ENCODE measurements at places on chromosomes 2 and 18.

DNA sequence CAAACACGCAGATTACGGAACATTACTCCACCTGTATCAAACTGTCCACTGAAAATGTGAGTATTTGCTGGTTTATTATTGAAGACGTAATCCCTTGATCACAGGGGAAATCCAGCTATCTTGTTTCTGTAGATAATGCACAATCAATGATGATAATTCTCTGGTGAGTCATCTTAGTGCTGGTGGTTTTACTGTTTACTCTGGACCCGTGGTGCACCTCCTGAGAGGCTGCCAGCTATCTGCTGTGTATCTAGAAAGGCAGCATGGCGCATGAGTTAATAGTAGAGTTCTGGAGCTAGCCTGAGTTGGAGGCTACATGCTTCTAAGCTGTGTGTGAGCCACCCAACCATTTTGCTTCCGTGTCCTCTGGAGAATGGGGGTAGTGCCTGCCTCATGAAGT is 6.5 kb downstream of the NCAPH start:
- no peak for DNase-seq

GRCh38 chr2:127646487-127647241 is 711 bp downstream of the GPR17 start:
- DNase-seq, result no peak

GRCh38 chr2:48753228-48753627 is 2.3 kb downstream of the LHCGR start:
- no peak for DNase-seq

- DNase-seq, result peak; percentile 64
Measured at GRCh38 chr2:183014005-183014404, 24.3 kb downstream of the NCKAP1 start.

GRCh38 chr2:240598311-240598911 is 11.9 kb downstream of the CAPN10 start:
- DNase-seq, result no peak

- no peak for DNase-seq
Measured at GRCh38 chr2:241216211-241216761, 27.8 kb downstream of the ANO7 start.

DNA sequence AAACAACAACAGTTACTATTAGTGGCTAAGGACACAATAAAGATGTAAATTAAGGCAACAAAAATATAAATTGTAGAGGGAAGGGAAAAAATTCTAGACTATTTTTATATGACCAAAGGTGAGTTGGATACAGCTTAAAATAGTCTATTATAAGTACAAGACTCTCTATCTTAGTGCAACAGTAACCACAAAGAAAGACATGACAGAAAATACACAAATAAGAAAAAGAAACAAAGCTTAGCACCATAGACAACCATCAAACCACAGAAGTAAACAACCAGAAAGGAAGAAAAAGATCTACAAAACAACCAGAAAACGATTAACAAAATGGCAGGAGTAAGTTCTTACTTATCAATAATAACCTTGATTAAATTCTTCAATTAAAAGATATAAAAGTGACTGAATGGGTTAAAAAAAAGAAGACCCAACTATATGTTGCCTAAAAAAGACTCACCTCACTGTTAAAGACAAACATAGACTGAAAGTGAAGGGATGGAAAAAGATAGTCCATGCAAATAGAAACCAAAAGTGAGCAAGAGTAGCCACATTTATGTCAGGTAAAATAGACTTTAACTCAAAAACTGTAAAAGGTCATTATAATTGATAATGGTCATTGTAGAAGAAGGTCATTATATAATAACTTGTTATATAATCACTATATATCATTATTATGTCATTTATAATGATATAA is 62.5 kb downstream of the USP40 start:
- no peak for DNase-seq

- peak; percentile 84 for DNase-seq
Measured at GRCh38 chr2:181106789-181107627, 126.6 kb downstream of the UBE2E3 start.

DNA sequence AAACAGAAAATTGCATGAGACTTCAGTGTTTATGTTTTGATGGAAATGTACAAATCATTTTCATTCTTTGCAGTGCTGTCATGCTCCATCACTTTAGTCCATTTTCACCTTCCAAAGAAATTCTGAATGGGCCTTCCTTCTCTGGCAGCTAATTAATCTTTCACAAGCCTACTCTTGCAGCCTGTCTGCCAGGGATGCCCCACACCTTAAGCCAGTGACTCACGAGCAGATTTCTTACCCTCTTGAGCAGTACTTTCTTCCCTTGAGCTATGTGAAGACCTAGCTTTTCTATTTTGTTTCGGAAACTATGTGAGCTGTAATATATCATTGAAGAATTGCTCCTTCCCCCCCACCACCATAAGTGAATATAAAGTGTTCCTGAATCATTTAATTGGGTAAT is 404.3 kb upstream of the VWC2L start:
- no peak for DNase-seq

- DNase-seq, result peak; percentile 38
Measured at GRCh38 chr2:186533717-186534116, 47.7 kb downstream of the ZC3H15 start.

- DNase-seq, result no peak
Measured at GRCh38 chr2:68436270-68436669, 30.8 kb downstream of the FBXO48 start.

DNA sequence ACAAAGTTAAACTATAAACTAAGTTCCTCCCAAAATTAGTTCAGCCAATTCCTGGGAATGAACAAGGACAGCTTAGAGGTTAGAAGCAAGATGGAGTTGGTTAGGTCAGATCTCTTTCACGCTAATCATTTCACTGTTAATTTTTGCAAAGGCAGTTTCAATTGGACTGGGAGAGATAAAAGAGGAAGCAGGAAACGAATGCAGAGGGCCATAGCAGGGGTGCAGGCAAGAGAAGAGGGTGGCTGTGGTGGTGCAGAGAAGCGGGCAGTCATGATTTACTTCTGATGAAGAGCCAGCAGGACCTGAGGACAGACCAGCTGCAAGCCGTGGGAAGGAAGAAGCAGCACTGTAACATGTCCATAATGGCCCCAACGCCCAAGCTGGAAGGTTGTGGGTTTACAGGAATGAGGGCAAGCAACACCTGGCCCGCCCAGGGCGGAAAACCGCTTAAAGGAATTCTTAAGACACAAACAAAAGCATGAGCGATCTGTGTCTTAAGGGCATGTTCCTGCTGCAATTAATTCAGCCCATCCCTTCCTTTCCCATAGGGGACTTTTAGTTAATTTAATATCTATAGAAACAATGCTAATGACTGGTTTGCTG is 4.1 kb upstream of the RMP24 start:
- no peak for DNase-seq

- no peak for DNase-seq
Measured at GRCh38 chr2:38739524-38739923, 11.6 kb downstream of the SRSF7 start.

DNA sequence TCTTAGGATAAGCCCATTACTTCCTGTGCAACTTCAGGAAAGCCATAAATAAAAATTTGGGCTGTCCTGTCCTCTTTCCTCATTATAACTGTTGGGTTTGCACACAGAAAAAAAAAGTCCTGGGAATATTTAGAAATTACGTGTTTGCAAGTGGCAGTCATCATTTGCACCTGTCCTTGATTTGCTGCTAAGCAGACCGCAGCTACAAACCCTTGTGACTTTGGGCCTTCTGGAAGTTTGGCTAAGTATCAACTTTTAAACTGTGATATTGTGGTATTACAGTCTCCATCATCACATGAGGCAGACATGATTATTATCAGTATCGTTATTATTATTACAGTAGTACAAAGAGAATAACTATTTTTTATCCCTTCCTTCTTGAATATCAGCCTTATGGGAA is 260.7 kb upstream of the SESTD1 start:
- no peak for DNase-seq

GRCh38 chr2:197137826-197138477 is 172.6 kb downstream of the ANKRD44 start:
- DNase-seq, result no peak

DNA sequence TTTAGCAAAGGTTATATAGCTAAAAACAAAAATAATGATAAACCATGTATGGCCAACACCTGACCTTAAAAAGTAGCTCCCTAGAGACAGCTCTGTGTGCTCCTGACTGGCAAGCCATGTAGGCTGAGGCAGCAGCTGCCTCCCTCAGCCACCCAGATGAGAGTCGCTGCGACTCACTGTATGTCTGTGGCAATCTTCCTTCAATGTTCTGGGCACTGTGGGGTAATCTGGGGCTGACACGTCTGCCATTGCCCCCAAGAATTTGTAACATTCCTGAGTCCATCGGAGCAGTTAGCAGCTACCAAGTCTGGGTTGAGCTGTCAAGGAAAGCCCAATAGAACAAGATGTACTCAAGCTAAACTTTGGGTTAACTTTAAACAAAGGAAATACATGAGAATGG is 106.4 kb upstream of the DAPL1 start:
- DNase-seq, result no peak

DNA sequence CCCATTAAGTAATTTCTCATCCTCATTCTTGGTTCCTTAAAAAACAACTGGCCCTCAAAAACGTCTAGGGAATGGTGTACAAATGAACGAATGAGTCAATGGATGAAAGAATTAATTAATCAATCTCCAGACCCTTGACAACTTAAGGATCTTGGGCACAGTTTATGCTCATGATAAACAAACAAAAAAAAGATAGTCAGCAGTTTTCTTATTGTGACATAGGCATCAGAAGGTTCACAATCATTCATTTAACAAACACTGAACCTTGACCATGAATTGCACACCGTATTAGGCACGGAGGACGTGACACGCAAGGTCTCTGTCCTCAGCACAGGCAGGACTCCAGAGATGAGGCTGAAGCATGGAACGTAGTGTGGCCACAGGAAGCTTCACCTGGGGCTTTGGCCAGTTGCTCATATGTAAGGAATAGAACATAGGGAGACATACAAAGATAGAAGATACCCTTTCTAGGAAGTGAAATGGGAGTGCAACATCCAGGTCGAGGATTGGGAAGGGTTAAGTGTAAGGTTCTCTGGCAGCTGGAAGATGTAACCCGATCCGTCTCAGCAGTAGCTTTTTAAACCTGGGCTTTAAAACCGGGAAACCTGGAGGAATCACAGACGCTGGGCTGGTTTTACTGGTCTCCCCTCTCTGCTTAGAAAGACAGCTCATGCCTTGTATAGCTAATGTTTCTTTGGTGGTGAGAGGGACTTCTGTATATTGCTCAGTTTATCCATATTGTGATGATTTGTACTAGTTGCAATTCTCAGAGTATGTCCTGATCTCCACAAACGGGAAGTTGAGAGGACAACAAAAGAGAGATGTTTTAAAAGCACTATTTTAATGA is 8.9 kb upstream of the LTBP1 start:
- DNase-seq, result no peak

DNA sequence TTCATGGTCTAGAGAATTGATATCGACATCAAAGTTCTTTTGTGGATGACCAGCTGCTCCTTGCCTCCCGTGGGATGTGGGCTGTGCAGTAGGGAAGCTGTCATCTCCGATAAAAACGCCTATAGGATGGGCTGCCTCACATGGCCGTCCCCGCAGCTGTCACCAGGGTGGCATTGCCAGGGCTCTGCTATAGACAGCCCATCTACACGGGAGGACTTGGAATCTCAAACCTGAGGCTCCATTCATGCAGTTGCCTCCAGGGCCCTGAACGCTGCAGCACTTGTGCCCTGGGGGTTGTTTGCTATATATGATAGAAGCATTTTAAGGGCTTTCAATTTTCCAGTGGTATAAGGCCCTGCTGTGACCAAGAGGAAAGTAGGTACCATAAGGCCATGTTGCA is 183.1 kb downstream of the MYCN start:
- no peak for DNase-seq

GRCh38 chr2:203782262-203782976 is 76.0 kb downstream of the CD28 start:
- DNase-seq, result peak; percentile 72

GRCh38 chr2:25251422-25252273 is 83.3 kb upstream of the POMC start:
- no peak for DNase-seq

GRCh38 chr18:29892960-29893558 is 1149.5 kb downstream of the DSC3 start:
- DNase-seq, result no peak

DNA sequence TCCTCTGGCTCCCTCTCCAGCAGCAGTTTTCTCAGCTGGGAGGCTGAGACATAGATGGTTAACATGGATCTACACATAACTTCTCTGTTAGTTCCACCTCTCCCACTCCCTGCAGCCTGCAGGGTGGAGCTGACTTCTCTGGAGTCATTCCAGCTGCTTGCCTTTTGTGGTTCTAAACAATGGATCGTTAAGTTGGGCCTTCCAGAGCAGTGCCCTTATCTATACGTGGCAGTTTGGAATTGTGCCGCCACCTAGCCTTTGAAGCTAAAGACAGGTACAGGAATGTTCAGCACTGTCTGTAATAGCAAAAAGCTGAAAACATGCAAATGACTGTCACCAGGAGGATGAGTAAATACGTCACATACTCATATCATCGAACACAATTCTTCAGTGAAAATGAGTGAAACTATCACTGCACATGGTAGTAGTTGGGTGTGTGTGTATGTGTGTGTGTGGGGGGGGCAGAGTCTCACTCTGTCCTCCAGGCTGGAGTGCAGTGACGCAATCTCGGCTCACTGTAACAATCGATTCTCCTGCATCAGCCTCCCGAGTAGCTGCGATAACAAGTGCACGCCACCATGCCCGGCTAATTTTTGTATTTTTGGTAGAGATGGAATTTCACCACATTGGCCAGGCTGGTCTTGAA is 50.3 kb downstream of the SH2D6 start:
- peak; percentile 64 for DNase-seq

GRCh38 chr2:65129286-65129825 is 550 bp downstream of the RAB1A start:
- DNase-seq, result no peak

DNA sequence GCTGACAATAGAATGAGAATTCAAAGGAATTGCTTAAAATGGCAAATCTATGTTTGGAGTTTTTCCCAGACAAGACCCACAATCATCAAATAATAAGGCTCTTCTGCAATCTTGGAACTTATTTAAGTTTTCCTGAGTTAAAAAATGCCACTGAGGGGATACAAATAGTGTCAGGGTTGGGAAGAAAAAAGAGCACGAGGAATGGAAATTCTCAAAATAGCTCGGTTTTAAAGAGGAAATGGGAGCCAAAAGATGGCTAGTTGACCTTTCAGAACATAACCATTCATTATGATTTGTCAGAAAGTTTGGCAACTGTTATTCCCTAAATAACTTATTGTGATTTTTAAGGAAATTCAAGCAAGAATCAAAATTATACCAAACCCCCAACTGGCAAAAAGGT is 127.7 kb downstream of the RAPGEF4 start:
- peak; percentile 66 for DNase-seq

DNA sequence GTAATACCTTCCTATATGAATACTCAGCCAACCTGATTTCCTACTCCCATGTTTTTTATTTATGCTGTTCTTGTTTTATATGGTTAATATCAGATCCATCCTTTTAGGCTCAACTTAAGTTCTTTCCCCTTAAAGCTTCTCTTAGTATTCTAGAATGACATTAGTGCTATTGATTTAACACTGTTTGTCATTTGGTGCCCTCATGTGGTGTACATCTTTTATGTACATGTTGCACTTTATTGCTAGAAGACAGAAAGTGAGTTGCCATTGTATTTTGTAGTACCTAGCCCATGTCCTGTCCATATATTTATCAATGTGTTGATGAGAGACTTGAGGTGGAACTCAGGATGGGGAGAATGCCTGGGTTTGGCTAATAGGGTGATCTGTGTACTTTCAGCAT is 2.5 kb downstream of the HTRA2 start:
- no peak for DNase-seq
